Nucleus accumbens (tissue), 56 donors: ENCODE measurements at places on chromosomes 1 and 21.

DNA sequence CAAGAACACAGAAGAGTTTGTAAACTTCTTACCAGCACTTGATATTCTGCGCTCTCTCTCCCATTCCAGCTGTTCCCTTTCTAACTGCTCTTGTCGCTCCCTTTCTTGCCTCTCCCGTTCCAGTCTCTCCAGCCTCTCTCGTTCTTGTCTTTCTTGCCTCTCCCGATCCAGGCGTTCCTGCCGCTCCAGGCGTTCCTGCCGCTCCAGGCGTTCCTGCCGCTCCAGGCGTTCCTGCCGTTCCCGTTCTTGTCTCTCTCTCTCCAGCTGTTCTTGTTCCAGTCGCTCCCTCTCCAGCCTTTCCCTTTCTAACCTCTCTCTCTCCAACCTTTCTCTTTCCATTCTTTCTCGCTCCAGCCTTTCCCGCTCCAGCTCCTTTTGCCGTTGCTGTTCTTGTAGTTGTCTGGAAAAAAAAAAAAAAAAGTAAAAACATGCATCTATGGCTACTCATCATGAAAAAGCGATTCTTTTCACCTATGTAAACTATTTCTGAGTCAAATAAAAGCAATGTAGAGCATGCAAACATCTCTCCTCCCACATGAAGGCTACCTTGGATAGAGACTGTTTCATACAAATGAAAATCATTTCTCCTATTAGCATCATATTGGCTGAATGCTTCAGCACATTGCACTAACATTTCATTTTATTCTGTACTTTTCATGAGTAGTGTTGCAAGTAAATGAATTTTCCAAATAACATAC lies 91.5 kb upstream of the LBR start:
- no peak for DNase-seq

GRCh38 chr21:35882791-35883240 lies 177.5 kb downstream of the SETD4 start:
- DNase-seq: no peak

- DNase-seq: no peak
Observed at GRCh38 chr1:161952607-161953172, 71.0 kb downstream of the OLFML2B start.

DNA sequence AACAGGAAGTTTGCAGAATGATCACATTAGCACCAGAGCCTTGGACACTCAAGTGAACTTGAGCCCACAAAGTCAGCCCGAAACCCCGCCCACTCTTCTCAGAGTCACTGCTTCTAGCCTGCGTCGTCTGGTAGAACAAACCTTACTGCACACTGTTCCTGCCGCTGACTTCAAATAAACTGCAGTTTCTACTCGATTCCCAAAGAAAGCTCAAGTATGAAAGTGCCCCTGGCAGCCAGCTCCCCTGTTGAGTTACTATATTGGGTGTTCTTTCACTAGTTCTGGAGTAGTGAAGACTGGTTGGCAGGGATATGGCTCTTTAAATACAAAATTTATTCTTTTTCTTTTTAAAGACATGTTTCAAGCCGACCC lies 164.7 kb downstream of the GALNT2 start:
- DNase-seq: no peak

DNA sequence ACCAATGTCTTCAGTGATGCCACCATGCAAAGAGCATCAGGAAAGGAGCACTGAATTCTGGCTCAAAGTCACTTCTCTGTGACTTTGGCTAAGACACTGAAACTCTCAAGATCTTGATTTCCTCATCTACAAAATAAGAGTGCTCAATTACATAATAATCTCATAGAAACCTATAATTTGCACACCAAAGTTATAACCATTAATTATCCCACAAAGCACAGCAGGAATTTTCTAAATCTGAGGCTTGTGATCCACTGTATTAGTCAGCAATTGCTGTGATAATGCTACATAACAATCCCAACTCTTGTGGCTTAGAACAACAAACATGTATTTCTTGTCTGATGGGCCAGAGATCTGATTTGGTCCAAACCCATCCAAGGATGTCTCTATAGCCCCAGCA lies 108.7 kb downstream of the PSMG1 start:
- no peak for DNase-seq

DNA sequence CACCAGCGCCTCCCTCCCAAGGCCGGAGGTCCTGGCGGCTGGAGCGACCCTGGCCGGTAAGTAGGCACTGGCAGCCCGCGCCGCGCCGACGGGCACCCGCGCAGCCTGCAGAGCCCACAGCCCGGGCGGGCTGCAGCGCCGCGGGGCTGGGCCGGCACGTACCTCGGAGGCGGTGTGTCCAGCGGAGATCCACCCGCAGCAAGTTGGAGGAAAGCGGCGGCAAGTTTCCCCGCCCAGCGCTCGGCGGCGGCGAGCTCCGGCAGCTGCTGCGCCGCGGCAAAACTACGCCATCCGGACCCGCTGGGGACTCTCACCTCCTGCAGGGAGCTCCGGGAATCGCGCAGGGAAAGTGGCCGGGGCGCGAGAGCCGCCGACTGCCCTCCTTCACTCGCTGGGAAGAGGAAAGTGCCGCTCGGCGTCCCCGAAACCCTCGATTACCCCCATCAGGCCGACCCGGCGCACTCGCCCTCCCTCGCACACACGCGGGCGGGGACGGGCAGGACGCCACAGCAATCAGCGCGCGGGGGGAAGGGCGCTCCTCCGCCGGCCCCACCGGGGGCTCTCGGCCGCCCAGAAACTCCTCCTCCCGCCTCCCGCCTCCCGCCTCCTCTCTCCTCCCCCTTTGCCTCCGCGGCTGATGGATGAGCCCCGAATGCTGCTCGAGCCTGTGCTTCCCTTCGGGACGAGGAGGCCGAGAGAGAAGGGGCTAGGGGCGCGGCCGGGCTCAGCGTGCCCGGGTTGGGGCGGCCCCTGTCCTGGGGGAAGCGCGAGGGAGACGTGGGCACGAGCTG lies at the start of gene TGFBR3:
Gene TGFBR3 (minus strand): TSS at position 436 of the 791 bp plus-strand sequence. CDS start 24,620 bp downstream, outside the sequence.
- peak; percentile 89 for DNase-seq

DNA sequence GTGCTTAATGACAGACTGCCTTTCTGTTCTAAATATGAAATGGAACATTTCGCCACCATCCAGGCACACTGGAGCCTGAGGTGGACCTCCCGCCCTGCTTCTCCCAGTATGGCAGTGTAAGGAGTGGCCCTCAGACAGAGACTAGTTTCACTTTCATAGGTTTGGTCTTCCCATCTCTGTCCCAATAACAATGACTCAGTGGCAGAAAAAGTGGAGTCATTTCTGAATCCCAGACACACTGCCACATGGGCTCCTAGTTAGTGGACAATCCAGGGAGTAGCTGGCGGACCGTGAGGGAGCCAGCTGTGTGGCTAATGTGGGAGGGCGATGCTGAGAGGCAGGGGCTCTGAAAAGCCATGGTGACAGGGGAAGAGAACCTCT lies 95.6 kb upstream of the TSPAN2 start:
- no peak for DNase-seq

DNA sequence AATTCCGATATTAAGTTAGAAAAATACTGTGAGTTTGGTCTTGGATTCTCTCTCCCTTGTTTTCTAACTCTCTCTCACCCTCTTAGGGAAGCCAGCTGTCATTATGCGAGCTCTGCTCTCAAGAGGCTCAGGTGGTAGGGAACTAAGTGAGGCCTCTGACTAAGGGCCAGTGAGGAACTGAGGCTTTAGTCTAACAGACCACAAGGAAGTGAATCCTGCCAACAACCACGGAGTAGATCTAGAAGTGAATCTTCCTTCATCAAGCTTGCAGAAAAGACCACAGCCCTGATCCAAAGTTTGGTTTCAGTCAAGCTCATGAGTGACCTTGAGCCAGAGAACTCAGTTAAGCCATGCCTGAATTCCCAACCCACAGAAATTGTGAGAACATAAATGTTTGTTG lies 180.1 kb upstream of the PRMT6 start:
- no peak for DNase-seq

DNA sequence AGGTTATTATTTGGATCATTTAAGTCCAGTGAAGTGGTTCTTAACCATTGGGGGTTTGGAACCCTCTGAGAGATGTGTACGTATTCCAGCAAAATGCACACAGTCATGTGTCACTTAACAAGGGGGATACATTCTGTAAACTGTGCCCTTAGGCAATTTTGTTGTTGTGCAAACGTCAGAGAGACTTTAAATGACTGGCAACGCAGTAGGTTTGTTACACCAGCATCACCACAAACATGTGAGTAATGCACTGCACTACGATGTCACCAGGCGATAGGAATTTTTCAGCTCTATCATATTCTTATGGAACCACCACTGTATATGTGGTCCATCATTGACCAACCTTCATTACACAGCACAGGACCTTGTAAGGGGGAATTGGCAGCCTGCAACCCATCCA lies 11.9 kb downstream of the AHCYL1 start:
- no peak for DNase-seq

GRCh38 chr1:224047538-224047937 lies 66.4 kb upstream of the FBXO28 start:
- no peak for DNase-seq

DNA sequence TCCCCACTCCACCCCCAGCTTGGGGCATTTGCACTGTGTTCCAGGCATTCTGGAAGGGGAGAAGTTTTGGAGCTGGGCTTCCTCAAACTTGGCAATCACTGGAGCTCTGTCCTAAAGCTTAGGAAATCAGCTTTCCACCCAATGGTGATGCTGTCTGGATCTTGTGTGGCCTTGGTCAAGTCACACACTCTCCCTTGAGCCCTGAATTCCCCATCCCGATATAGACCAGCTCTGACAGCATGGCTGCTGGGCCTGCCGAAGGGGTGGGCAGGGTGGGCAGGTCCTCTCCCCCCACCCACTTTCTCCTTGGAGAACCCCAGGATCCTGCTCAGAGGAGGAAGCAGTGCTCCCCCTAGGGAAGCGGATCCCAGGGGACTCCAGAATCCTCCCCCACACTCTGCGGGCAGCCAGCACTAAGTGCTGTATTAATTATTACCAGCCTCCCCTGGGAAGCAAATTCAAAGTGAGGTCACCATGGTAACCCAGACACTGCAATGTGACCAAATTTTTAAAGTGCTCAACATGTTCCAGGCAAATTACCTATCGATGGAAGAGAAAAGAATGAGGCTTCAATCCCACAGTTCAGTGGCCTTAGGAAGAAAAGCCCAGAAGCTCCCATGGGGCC lies 21.3 kb upstream of the LDLRAP1 start:
- DNase-seq: no peak

- DNase-seq: no peak
Observed at GRCh38 chr1:37284053-37284452, 190.3 kb upstream of the ZC3H12A start.

GRCh38 chr1:221439747-221440501 lies 302.0 kb downstream of the DUSP10 start:
- DNase-seq: no peak

DNA sequence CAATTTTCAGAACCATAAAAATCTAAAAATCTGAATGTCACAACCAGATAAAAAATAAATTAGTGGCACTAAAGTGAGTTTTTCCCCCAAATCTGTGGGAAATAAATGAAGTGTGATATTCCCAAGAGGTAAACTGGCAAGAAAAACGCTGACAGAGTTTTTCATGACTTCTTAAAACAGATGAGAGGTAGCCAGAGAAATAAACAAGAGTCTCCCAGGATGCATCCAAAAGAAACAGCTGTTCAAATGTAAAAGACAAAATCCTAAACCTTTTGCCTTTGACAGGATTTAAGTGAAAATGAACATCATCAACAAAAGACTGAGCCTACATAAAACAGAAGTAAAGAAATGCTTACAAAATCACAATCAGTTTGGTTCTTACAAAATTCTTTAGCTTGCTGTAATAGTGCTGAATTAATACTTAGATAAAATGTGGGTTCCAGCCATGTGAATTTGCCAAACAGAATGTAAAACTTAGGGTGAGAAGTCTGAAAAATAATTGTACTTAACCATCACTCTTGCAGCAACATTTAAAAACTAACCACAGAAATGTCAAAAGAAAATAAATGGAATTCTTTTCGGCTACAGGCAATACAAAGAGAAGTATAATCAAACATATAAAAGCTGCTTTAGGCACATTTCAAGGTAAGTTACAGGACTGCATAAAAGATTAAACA lies 133.6 kb downstream of the EIF4G3 start:
- no peak for DNase-seq

GRCh38 chr1:188642704-188643103 lies 1814.0 kb downstream of the PLA2G4A start:
- DNase-seq: no peak

- DNase-seq: no peak
Observed at GRCh38 chr1:221392453-221392852, 349.4 kb downstream of the DUSP10 start.

GRCh38 chr1:10529091-10529490 lies 54.3 kb downstream of the PEX14 start:
- DNase-seq: no peak

DNA sequence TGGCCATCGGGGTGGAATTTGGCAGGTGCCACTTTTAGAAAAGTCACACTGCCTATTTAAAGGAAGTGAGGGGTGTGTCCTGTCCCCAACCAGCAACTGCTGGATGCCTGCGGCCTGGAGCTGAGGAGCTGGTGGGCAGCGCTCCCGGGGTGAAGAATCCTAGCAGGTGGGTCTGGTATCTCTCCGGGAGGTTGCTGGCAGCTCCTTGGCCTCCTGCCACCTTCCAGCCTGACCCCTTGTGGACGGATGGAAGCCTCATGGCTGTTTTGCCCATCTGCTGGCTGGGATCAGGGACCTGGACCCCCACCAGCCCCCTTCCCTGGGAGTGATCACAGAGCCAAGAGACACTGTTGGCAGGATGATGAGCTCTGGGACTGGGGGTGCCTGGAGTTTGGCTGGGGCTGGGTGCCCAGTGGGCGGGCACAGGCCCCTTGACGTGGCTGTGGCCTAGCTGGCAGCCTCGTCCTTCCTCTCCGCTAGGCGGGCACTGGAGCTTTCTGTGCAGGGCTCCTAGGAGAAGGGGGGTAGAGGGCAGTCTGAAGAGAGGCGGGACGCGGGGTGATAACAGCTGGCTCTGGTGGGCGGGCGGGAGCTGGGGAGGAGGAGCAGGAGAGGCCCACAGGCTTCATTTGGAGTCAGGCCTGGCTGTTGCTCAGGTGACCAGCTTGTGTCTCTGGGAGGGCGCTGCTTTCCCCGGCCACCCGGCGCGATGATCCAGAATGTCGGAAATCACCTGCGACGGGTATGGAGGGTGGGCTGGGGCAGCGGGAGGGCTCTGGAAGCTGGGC lies at the start of gene ACOT11:
Gene ACOT11 (plus strand): TSS at position 628 of the 788 bp plus-strand sequence. CDS start 82 bp downstream, at position 710.
- DNase-seq: peak; percentile 84

GRCh38 chr1:160399544-160400222 lies 681 bp upstream of the VANGL2 start:
- no peak for DNase-seq

DNA sequence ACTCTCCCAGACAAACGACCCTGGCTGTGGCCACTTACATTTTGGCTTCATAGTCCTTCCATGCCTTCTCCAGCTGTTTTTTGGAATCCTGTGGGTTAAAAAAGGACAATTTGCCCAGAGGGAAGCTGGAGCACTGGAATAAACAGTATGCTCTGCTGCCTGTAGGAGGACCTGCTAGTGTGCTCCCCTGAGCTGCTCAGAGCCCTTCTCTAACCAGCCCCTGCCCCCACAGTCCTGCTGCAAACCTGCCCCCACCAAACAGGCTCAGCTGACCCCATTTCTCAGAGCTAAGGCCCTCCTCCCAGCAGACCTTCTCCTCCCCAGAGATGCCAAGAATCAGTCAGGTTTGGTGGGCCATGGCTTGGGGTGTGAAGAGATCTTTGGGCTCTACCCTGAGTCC lies 26.9 kb upstream of the TCEA3 start:
- no peak for DNase-seq

- no peak for DNase-seq
Observed at GRCh38 chr1:232878086-232878485, 72.3 kb upstream of the NTPCR start.
